ENCODE measurements at places on chromosomes 7 and 10.

DNA sequence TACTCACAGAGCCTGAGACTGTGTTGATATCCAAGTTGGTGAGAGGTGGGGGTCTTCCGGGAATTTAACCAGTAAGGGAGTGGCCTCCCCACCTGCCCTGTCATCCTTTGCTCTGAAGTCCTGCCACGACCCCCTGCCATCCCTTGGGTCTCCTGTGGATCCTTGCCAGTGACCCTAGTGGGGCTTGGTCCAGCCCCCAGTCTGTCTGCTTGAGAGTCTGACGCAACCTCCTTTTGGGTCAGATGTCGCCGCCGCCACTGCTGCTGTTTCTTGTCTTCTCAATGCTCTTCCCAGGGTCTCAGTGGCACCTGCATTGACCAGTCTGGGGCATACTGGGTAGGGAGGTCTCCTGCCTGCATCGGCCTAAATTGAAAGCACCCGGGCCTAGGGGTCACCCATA is 28.8 kb downstream of the PAX2 start:
- no peak for DNase-seq

DNA sequence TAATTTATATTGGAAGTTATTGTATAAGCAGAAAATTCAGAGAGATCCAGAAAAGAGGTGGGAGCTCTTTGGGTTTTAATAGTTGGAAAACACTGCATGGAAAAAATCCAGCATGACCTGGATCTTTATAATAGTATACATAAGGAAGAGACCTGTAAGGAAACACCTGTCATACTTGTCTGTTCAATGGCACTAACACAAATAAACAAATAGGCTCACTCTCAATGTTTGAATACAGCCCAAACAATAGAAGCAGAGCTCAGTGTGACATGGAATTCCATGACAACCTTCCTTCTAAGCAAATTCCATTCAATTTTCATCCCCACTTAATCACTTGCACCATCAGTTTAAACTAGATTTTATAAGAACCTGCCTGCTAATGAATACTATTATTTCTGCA is 31.7 kb downstream of the CISD1 start:
- no peak for DNase-seq

GRCh38 chr7:20064974-20065862 is 152.0 kb downstream of the MACC1 start:
- DNase-seq: no peak

- DNase-seq: no peak
Measured at GRCh38 chr7:86592185-86592584, 51.5 kb upstream of the GRM3 start.

GRCh38 chr10:74841265-74841973 is 15.0 kb downstream of the KAT6B start:
- DNase-seq: no peak

- no peak for DNase-seq
Measured at GRCh38 chr7:69301253-69301652, 297.0 kb upstream of the AUTS2 start.

GRCh38 chr10:7942316-7942715 is 112.2 kb upstream of the GATA3 start:
- no peak for DNase-seq

DNA sequence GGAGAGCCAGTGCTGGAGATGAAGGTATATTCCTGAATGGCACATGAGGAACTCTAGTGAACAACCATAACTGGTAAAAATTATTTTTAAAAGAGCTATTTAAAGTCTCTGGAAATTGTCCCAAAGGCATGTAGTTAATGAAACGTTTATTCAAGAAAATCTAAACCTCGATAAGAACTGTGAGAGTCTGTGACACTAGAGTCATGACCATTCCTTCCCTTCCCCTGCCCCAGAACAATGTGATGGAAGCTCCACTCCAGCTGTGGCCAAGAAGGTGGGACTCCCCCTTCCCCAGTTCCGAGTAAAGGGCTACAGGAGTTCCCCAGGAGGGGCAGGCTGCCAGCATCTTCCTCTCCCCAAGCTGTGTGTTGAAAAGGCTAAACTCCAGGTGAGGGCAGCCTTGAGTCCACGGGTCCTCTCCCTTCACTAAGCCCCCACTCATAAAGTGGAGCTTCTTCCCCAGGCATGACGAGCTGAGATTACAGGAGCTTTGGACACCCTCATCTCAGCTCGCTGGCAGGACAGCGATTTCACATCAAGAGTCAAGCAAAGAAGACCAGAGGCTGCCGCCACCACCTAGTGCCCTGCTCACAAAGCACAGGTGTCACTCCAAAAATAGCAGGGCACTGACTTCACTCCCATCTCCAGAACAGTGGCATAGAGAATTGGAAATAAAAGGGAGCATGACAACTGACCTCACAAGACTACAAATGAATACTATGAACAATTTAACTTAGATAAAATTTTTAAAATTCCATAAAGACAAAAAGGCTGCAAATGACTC is 68.5 kb downstream of the NHLRC2 start:
- no peak for DNase-seq

- DNase-seq: no peak
Measured at GRCh38 chr10:44460416-44460815, 75.5 kb upstream of the CXCL12 start.

DNA sequence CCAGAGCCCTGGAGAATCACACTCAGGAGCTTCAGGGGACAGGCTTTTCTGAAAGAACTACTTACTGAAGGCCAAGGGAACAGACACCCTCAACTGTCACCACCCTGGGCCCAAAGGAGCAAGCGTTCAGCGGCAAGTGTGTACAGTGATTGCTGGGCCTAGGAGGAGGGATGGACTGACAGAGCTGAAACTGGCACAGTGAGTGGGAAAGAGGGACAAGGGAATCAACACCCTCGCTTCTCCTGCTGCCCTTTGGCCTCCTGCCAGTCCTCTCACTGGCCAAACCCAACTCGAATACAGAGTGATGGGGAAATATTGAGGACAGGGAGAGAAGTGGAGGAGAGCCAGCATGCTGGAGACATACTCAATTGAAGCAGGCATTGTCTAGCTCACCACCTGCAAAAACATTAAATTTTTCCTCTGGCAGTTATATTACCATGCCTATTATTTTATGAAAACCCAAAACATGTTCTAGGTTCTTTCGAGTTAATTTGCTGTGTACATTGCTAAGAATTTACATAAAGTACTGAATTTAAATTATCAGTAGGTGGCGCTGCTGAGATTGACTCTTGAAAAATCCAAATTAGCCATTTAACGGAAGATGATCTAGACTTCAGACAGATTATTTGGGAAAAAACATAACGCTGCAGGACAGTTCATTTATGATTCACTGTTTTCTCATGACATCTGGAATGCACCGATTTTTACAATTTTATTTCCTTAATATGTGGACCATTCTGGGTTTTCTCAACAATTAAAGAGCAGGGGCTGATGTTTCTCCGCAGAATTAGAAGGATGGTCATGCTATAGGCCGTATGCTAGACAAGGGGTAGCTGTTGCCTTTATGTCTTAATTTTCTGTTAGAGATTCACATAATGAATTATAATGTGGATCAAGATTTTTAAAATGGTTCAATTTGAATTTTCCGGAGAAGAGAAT is 14.7 kb upstream of the TMEM236 start:
- peak; percentile 38 for DNase-seq

DNA sequence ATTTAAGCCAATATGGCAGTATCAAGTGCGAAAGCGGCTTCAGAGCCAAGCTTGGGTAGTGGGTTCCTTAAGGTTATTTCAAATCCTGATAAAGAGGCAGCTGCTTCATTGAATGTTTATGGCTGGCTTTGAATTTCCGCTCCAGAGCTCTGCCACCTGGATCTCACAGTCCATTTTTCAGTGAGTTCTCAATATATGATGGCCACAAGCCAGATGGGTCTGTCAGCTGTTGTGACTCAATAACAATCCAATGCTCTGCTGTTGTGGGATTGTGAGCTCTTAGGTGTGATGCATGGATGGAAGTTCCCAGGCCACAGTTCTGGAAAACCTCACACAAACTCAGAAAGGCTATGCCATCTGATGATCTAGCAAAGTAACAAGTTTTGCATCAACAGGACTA is 743.8 kb upstream of the LRRN3 start:
- no peak for DNase-seq
